NCI-H1048 (cell line): ENCODE measurements at places on chromosomes 1 and 21.

DNA sequence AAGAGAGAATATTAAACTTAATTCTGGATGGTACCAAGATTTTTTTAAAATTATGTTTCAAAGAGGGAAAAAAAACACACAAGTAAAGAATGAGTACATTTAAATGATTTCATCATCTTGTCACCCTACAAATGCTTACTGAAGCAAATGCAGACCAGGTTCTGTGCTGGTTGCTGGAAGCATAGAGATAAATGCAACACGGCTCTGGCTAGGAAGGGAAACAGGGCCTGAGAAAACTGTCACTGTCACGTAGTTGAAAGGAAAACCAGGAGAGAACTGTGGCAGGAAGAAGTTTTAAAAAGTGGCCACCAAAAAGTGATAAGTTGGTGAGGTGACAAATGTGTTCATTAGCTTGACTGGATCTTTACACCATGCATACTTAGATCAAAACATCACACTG, 336.9 kb upstream of the NFIA start:
- no peak for DNase-seq

GRCh38 chr1:10025354-10025753, 7.4 kb upstream of the UBE4B start:
- DNase-seq, result no peak

DNA sequence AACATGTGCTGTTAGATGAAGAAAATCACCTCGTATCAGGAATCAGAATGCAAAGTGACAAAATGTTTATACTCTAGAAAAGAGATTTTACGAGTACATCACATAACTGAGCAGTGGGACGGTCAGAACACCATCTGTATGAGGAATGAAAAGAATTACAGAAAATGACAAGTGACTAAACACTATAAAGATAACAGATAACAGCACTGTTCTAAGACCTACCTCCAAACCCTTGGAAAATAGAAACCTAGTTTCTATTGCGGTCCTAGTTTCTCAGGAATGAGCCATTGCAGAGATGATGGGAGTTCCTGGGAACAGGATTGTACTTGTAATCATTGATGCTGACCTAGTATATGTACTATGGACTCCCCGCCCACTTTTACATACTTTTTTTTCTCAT, 839.4 kb upstream of the ADAMTS5 start:
- DNase-seq, result no peak

DNA sequence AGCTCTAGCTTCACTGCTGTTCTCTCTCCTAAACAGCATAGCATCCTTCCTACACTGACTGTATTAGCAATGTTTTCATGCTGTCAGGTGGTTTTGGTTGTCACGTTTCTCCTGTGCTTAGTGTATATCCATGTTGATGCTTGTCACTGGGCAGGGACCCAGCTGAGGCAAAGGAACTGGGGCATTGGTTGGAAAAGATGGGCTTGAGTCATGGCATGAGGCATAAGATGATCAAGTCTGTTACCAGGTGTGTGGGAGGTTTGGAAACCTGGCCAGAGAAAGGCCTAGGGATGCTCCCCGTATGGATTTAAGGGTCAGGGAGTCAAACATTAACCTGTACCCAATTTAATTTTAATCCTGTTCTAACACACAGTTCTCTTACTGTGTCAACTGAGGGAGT, 69.6 kb downstream of the OSBPL9 start:
- DNase-seq, result no peak

GRCh38 chr1:117824616-117825015, 104.8 kb downstream of the GDAP2 start:
- no peak for DNase-seq

DNA sequence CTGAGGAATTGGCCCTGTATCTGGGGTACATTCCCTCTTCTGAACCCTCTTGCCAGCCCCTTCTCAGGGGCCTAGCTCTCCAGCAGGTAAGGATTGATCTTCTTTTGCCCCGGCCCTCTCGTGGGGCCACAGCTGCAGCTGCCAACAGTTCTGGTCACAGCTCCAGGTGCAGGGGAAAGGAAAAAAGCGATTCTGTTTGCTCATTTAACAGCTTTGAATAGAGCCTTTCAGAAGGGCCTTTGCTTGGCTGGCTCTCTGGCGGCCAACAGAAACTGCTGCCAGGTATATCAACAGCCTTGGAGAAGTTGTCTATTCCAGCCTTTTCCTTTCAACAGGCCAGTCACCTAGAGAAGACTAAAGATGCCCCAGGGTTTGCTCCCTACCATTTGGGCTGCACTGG, 16.1 kb upstream of the FMOD start:
- DNase-seq, result no peak

DNA sequence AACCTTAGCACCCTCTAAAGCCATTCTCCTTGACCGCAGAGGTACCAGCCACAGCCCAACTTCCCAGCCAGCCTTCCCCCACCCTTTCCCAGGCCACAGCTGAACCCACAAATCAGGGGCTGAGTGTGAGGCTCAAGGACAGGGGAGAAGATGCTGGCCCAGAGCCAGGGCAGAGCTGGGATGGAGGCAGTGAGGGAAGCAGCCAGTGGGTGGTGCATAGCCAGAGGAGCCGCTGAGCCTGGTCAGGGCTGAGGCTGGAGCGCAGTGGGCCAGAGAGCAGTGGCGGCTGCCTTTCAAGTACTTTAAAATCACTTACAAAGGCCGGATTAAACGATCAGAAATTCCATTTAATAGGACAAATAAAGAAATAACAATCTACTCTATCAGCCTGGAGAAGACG, 36.3 kb downstream of the DMAP1 start:
- no peak for DNase-seq

- DNase-seq, result no peak
These were observed 21.0 kb downstream of the LEPR start for GRCh38 chr1:65441464-65441863.

DNA sequence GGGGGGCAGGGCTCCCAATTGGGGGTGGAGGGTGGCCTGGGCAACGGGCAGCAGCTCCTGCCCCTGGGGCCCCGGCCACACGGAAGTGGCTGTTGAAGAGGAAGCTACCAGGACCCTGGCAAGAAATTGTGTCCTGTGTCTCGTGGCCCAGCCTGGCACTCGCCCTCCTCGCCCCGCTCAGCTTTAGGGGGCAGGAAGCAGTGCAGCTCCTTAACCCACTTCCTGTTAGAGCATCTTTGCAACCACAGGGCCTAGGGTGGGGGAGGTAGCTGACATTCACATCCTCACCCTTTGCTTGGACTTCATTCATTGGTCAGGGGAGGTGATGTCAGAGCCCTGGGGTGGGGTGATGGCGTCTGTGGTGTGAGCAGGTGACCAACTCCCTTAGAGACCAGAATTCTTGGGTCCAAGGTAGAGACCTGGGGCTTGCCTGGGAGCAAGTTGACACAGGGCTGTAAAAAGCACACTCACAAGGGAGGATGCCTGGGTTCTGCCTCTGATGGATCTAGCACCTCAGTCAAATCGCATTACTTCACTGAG, at the start of gene ARHGAP30:
ARHGAP30 (minus strand) TSS at position 161 of the 540 bp plus-strand sequence. CDS start 267 bp downstream, outside the sequence.
- DNase-seq, result no peak

DNA sequence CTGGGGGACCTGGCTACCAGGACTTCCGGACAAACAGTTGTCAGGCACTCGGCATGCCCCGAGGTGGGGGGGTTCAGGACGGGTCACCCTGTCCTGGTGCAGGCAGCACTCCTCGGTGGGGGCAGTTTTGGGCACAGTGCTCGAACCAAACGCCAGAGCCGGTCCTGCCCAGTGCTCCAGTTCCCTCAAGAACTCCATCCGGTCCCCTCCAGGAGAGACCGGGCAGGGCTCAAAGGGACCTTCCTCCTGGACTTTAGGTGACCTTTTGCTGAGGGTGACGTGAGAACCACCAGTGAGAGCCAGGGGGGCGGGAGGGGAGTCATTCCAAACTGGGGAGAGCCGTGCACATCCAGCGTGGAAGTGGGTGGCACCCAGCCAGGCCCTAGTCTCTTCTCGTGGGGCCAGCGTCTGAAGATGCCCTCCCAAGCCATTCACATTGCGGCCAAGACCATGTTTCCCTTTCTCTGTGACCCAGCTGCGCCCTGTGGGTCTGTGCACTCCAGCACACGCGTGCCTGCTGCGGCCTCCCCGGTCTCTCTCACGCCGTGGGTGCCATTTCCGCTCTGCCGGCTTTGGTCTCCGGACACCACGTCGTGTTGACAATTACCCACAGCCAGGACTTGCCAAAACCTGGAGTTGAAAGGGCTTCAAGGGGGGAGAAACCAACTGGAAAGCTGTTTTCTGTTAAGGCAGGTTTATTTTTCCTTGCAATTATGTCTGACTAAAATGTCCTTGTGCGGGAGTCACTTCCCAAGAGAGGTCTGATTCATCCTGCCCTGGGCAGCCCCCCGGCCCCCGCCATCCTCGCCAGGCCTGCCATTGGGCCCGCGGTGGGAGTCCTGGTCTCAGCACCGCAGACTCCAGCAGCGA, 178.8 kb upstream of the ARHGEF16 start:
- DNase-seq, result no peak

DNA sequence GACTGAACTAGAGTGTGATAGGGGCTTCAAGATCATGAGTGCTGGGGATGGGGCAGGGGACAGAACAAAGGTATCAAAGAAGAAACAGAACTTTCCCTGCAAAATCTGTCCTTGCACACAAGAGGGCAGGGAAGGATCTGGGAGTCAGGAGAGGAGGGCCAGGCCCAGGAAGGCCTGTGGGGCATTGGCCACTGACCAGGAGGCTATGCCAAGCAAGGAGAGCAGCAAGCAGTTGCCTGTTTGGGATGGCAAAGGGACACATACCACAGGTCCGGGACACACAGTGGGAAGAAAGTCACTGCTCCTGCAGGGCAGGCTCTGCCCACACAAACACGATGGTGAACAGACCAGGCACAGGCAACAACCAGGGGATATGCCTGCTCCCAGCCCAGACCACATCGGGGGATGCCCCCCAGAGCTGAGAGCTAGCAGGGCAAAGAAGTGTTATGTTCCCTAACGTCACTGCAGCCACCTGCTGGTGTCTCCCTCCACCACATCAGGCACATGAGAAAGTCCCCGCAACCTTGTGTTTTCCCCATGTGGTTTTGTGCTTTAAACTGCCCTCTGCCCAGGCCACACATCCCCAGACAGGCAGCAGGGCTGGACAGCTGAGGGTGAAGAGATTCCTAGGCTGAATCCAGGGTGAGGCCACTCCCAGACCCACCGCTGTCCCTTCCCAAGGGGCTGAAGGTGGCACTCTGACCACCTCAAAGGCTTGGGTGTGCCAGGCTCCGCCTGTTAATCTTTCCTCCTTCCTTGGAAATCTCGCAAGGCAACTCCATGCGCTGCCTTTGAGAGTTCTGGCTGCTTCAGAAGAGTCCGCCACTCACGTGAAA, 53.6 kb downstream of the KIF21B start:
- no peak for DNase-seq

DNA sequence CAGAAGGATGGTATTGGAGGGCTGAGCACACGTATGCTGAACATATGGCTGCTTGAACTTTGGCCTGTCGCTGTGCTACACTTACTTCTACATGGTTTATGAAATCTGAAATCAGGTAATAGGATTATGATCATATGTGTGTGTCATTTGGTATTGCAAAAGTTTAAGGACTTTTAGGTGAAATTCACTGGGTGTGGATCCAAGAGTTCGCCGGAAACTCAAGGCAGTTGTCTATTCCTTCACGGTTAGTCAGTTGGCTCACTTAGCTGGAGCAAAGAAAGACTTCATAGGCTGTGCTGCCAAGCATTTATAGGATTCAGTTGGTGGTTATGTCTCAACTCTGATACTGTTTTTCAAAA, 927 bp downstream of the UAP1 start:
- DNase-seq, result no peak

DNA sequence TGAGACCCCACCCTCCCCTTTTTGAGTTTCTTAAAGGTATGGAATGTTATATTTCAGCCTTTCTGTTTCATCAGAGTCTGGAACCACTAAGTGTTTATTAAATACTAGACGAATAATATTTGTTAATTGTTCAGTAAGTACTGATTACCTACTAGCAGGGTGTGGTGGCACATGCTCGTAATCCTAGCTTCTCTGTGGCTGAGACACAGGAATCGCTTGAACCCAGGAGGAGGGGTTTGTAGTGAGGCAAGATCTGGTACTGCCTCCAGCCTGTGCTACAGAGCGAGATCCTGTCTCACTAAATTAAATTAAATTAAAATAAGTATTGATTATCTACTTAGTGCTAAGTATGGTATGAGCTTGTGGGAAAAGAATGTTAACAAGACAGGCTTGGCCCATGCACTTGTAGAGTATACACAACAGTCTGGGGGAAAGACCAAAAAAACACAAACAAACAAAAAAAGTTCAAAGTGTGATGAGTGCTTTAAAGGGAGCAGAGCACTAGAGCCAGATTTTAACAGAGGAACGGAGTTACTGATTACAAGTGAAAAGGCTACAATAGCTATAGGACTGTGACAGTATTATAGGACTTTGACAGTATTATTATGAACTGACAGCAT, 2.4 kb downstream of the CEPT1 start:
- DNase-seq, result no peak

DNA sequence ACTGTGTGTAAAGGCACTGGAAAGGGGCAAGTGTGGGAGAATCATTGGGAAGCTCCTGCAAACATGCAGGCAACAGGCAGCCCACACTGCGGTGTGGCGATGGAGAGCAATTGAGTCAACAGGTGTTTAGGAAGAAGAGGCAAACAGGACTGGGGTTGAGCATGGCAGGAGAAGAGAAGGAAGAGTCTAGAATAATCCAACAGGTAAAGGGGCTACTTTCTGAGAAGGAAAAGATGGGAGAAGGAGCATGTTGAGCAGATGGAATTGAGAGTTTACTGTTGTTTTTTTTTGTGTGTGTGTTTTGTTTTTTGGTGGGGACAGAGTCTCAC, 4.2 kb downstream of the DOP1B start:
- no peak for DNase-seq

DNA sequence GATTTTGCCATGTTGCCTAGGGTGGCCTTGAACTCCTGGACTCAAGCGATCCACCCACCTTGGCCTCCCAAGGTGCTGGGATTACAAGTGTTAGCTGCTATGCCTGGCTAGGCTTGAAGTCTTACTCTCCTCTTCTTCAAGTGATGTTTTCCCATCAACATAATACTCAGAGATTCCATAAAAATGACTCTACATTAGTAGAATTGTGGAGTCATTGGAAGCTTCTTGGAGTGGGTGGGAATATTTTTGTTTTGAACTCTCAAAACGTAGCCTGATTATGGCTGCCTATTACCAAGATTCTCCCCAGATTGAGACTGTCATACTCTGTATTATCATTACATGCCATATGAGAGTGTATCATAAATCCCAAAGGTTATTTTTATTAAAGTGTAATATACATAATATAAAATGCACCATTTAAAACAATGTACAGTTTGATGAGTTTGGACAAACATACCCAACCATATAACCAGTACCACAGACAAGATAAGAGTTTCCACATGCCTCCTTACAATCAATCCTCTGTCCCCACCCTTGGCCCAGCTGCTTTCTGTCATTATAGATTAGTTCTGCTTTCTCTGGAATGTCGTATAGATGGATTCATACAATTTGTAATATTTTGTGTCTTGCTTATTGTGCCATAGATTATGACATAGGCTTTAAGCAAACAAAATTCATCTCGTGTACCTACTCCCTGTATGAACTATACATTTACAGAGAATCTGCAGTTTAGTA, 8.0 kb upstream of the DNM3 start:
- no peak for DNase-seq

GRCh38 chr1:204513117-204513716, 3.0 kb upstream of the MDM4 start:
- no peak for DNase-seq

DNA sequence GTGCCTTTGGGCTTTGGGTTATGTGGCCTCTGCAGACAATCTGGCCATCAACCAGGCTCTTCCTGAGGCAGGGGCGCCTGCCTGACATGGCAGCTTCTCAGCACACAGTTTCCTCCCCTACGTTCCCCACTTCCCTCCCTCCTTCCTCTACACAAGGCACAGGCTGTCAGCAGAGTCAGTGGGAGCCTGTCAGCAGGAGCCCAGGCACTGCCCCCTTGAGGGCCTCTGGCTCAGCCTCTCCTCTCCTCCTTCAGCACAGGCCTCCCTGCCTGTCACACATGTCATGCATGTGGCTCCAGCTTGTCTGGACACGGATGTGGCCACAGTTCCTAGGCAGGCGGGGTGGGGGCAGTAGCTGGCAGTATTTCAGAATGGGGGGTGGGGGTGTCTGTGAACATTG, 52.2 kb upstream of the ARTN start:
- no peak for DNase-seq
